Liver (tissue), 10 donors: ENCODE measurements at places on chromosomes 7 and 10. TPM values are rescaled to one million over a fixed set of nuclear protein-coding genes. Genes with fewer than 3 reads are reported as not detected.

DNA sequence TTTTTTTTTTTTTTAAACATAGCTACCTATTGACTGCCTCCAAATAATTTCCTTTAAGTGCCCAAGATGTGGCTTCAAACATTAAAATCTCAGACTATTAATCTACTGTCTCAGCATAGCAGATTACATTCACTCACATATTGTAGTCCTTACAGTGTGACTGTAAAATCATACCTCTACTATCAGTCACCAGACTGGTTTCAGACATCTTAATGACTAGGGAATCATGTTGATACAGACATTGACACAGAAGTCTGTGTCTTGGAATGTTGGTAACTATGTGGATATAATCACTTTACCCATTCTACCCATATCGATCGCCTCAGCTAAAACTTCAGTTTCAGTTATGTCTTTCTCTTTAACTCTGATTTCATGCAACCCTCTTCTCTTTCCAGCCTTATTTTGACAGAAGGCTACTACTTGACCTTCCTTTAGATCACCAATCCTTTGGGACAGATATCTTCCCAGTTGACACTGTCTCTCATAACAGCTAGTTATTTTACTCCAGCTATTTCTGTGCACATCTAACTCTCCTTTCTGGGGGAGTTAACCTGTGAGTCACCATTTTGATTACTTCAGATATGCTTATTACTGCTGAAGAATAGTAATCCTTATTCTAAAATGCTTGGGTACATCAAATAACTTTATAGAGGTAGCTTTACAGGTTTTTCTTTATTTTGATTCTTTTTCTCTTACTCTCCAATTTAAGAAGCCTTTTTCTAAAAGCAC, 7.0 kb downstream of the TNKS2 start:
- DNase-seq = no peak

Gene CRPPA
- total RNA-seq = 3.7 TPM

- DNase-seq = no peak
Measured at GRCh38 chr7:20399521-20399920, 68.8 kb downstream of the ITGB8 start.

Gene VSTM4
- 1.0 TPM for total RNA-seq

DNA sequence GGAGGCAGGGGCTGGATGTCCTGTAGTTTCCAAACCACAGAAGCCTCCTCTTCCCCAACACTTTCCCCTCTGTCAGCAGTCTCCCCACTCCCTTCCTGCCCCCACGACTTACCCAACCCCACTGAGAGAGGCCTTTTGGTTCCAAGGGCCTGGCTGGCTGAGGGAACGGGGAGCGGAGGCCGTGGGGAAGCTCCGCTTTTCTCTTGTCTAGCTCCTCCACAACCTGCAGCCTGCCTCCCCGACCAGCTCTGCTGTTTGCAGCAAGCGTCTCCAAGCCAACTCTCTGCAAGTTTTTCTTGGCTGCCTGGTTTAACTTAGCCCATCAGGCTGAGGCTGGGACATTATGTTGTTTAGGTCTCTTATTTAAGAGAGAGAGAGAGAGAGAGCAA, 126.8 kb downstream of the NEURL1 start:
- no peak for DNase-seq

Gene DGKI
- 0.33 TPM for total RNA-seq
